ENCODE measurements at places on chromosomes 5 and 9.
A peak's percentile ranks its signal among the peaks of the same experiment; 100 is the strongest.

DNA sequence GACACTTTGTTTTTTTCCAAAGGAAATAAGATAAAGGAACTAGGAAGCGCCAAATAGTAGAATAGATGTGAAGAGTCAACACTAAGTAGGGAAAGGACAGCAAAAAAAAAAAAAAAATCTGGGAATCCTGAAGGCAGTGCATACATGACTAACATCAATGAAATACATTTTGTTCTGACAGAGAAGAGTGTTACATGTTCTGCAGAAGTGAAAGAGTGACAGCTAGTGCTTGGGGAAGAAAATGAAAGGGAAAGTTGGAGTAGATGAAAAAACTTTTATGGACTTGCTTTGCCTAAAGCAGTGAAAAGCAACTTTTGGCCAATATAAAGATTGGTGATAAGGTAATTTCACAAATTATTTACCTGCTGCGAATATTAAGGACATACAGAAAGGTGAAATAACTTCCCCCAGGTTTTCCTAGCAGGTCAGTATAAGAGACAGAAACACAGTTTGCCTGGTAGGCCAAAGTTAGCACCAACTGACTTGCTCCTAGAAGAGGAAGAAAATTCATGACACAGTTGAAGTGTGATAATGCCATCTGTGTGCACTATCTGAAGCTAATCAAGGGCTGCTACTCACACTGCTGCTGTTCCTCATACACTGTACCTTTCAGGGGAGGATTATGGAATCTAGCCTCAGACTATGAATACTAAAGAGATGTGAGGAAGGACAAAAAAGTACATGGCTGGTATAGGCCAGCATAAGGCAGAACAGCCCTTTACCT is 38.6 kb downstream of the RANBP6 start:
- H3K4me1 ChIP-seq: no peaks in the 10 kb centered on the region
- H3K27me3 ChIP-seq: no peaks in the 10 kb centered on the region
- peak; percentile 30 for DNase-seq
- H3K27ac ChIP-seq: no peak overlapping the region
- peaks cover 4% of the 10 kb centered on the region for H3K36me3 ChIP-seq

- no peaks in the 10 kb centered on the region for H3K36me3 ChIP-seq
- H3K4me3 ChIP-seq: no peak overlapping the region
- DNase-seq: peak; percentile 43
- H3K27ac ChIP-seq: no peak overlapping the region
These were observed 244.0 kb downstream of the EPB41L4A start for GRCh38 chr5:112174959-112175594.

DNA sequence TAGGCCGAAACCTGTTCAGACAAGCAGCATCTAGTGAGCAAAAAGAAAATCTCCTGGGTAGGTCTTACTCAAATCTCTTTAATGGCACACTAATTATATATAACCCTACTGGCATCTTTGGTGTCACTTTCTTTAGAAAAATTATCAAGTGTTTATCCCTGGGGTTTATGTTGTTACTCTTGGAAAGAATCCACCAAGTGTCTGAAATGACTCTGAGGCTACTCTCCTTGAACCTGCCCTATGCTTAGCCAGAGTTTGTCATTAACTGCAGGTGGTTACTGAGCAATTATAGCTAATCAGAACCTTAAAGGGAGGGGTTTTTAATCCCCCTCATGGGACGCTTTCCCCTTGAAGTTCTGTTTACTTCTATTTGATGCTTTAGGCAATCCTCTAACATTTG is 381.9 kb downstream of the PLK2 start:
- no peaks in the 10 kb centered on the region for H3K27me3 ChIP-seq
- no peak for DNase-seq
- no peaks in the 10 kb centered on the region for H3K36me3 ChIP-seq
- peaks cover 2% of the 10 kb centered on the region for H3K4me1 ChIP-seq

DNA sequence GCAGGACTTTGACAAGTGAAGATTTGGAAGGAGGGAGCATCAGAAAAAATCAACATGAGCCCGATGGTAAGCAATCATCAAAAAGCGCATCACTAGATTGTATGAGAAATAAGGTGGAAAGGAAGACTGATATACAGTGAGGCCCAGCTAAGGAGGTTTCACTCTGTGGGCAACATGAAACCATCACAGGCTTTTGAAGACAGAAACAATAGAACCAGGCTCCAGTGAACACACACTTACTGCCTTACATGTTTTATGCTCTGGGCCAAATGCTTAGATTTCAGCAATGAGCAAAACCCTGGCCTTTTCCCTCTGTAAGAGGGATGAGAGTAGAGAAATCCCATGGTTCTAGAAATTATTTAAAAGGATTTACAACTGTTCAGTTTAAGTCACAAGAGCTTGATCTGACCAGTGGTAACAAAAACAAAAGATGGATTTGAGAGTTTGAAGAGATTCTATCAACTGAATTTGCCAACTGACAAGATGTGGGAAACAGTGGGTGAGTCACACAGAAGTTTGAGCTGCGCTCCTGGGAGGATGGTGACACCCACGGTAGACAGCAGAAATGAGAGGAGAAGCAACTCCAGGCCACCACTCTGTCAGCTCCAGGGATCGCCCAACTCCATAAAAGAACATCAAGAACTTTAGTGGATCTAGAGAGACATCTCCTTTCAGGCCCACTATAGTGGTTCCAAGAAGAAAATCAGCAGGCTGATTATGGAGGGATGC is 261.8 kb downstream of the MCTP1 start:
- no peaks in the 10 kb centered on the region for H3K36me3 ChIP-seq
- peaks cover 5% of the 10 kb centered on the region for H3K4me1 ChIP-seq
- DNase-seq: peak; percentile 27
- H3K27me3 ChIP-seq: no peaks in the 10 kb centered on the region
- H3K27ac ChIP-seq: peak overlapping the region; percentile 30
- no peak overlapping the region for H3K4me3 ChIP-seq

DNA sequence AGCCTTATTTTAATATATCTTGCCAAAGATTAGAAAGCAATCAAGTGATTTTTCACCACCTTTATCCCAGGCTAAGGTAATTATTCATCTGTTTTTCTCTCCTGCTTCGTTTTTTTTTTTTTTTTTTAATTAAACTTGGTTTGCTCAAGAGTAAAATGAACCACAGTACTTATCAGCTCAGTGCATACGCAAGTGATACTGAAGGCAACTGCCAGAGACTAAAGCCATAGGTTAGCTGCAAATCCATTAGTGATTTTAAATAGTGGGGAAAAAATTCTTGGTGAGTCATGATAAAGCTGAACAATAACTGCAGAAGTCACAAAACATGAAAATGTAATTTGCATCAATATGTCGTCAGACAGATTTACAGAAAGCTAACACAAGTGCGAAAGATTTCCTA is 829.1 kb downstream of the PTPRD start:
- H3K4me1 ChIP-seq: no peaks in the 10 kb centered on the region
- no peaks in the 10 kb centered on the region for H3K36me3 ChIP-seq

DNA sequence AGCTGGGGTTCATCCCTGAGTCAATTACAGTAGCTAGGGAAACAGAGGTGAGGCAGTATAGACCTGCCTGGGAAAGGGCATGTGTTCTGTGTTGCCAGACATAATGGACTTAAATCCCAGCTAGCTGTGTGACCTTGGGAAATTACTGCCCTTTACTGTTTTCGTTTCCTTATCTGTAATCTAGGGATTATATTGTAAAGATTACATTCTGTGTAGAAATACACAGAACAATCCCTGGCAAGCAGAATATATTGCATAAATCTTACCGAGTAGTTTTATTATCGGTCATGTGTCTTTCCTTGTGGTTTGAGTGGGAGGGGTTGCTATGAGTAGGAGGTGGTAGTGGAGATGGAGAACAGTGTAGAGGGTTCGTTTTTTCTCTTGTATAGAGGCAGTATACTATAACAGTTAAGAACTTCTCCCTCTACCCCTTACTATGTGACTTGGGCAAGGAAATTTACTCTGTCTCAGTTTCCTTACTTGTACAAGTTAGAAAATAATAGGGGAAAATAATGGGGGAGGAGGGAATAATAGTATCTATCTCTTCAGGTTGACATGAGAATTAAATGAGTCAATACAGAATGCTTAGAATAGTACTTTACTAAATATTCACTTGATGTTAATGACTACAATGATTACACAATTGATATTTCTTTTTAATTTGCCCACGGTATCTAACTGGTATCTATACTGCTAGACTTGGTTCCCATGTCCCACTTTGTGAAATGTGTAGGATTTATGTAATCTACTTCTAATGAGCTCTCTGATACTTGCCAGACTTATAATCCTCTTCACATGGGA is 7.1 kb upstream of the DMXL1 start:
- peaks cover 1% of the 10 kb centered on the region for H3K4me1 ChIP-seq
- H3K27ac ChIP-seq: no peak overlapping the region
- no peaks in the 10 kb centered on the region for H3K36me3 ChIP-seq
- no peak overlapping the region for H3K4me3 ChIP-seq
- no peaks in the 10 kb centered on the region for H3K27me3 ChIP-seq

- H3K27ac ChIP-seq: peak overlapping the region; percentile 66
- H3K36me3 ChIP-seq: no peaks in the 10 kb centered on the region
- peak; percentile 95 for DNase-seq
- H3K4me3 ChIP-seq: no peak overlapping the region
- H3K27me3 ChIP-seq: no peaks in the 10 kb centered on the region
These were observed 4.8 kb upstream of the F2RL1 start for GRCh38 chr5:76813982-76814562.

DNA sequence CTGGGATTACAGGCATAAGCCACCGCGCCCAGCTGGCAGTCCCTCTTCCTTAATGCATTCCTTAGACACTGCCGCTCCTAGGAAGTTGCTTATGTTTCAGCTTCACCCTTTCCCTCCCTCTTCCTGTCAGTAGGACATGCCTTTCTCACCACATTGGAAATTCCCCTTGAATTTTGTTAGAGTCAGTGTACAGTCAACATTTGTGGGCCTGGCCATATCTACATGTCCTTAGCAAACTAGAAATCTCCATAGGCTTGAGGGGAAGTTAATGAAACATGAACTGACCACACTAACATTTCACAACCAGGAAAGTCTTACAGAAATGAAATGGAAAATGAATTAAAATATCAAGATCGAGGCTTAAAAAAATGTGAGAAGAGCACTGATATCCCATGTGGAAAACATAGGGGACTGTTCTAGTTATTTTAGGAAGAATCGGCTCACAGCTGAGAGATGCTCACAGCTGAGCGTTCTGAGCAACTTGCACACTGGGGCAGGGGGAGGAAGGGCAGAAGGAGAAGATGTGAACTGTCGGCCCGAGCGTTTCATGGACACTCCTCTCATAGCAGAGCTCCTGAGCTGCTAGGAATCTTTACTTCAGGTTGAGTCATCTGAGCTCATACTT is 21.1 kb upstream of the LVRN start:
- no peaks in the 10 kb centered on the region for H3K36me3 ChIP-seq
- peak; percentile 94 for DNase-seq
- H3K27ac ChIP-seq: peak overlapping the region; percentile 73
- peaks cover 2% of the 10 kb centered on the region for H3K4me1 ChIP-seq
- H3K4me3 ChIP-seq: no peak overlapping the region

GRCh38 chr5:82011761-82012160 is 39.9 kb downstream of the ATG10 start:
- DNase-seq: no peak
- H3K27me3 ChIP-seq: no peaks in the 10 kb centered on the region
- H3K27ac ChIP-seq: no peak overlapping the region
- H3K4me1 ChIP-seq: no peaks in the 10 kb centered on the region

DNA sequence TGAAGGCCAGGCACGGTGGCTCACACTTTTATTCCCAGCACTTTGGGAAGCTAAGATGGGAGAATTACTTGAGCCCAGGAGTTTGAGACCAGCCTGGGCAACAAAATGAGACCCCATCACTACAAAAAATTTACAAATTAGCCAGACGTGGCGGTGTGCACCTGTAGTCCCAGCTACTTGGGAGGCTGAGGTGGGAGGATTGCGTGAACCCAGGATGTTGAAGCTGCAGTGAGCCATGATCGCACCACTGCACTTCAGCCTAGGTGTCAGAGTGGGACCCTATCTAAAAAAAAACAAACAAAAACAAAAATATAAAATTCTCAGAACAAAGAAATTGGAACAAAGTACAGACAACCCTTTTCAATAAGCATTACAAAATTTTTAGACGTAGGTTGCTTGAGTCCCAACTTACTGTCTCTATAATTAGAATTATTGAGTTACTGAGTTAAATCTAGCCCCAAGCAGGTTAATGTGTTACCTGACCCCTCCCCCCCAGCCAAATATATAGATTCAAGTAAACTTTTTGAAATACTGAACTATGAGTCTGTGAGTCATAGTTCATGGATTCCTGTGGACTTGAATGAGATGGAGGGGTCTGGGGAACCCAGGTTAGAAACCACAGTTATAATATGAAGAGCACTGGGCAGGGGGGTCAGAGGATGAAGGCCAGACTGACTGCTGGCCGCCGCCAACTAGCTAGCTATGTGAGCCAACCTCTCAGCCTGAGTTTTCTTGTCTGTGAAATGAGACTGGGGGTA is 173.1 kb downstream of the AOPEP start:
- peak overlapping the region; percentile 77 for H3K27ac ChIP-seq
- H3K27me3 ChIP-seq: no peaks in the 10 kb centered on the region

Data from mesenchymal stem cell (in vitro differentiated cells and primary cell).